Fibroblast of villous mesenchyme (primary cell): ENCODE measurements at places on chromosomes 5 and 9. TPM values are rescaled to one million over a fixed set of nuclear protein-coding genes. Genes with fewer than 3 reads are reported as not detected.
A peak's percentile ranks its signal among the peaks of the same experiment; 100 is the strongest.

PIP5K1B gene
- under 0.01 TPM in 2 replicates for total RNA-seq

DBN1 gene
- total RNA-seq = 201 and 214 TPM in 2 replicates

CD14 gene
- 0.97 and 2.2 TPM in 2 replicates for total RNA-seq

TRIM52 gene
- total RNA-seq = 5.2 and 7.8 TPM in 2 replicates

ANGPTL2 gene
- total RNA-seq = 19.9 and 37.4 TPM in 2 replicates

NIPAL4 gene
- 1.7 and 2.3 TPM in 2 replicates for total RNA-seq

ZNF474 gene
- 0.43 and 0.64 TPM in 2 replicates for total RNA-seq

DNA sequence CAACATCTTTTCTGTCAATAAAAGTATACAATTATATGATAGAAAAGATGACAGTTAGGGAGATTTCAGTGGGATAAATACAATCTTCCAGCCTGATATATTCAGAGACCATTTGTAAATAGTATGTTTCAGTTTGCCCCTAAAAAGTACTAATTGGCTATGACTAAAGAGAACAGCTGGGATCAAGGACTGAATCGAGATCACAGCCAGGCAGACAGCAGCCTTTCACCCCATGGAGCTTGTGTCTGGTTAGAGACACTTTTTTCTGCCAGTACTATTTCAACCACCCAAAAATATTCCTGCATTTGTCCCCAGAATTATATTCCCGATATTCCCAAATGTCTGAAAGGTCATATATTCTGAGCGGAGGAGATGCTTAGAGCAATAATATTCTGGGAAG lies 577.3 kb upstream of the TLE4 start:
- no peak for DNase-seq

- no peak for DNase-seq
Observed at GRCh38 chr5:139795074-139796001, at the start of gene PSD2. Gene PSD2 (plus strand): TSS chr5:139795808. CDS start chr5:139809441, 13,633 bp downstream.

DNA sequence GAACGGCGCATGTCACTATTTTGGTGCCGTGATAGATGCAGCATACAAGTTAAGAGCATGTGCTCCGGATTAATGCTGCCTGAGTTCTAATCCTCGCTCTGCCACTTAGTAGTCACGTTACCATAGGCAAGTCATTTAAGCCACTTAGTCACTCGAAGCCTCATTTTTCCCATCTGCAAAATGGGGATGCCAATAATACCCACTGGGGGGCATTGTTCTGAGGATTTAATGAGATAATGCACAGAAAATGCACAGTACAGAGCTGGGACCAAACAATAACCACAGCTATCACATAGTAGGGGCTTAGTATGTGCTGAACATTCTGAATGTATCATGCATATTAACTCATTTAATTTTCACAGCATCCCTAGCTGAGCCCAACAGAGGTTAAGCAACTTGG lies 9.1 kb downstream of the NIPAL4 start:
- no peak for DNase-seq

GRCh38 chr9:38439916-38440301 lies 15.7 kb upstream of the IGFBPL1 start:
- DNase-seq = no peak

- no peak for DNase-seq
Observed at GRCh38 chr5:27402828-27403227, 364.4 kb upstream of the CDH9 start.

GRCh38 chr9:6575324-6576034 lies 70.0 kb downstream of the GLDC start:
- no peak for DNase-seq

DNA sequence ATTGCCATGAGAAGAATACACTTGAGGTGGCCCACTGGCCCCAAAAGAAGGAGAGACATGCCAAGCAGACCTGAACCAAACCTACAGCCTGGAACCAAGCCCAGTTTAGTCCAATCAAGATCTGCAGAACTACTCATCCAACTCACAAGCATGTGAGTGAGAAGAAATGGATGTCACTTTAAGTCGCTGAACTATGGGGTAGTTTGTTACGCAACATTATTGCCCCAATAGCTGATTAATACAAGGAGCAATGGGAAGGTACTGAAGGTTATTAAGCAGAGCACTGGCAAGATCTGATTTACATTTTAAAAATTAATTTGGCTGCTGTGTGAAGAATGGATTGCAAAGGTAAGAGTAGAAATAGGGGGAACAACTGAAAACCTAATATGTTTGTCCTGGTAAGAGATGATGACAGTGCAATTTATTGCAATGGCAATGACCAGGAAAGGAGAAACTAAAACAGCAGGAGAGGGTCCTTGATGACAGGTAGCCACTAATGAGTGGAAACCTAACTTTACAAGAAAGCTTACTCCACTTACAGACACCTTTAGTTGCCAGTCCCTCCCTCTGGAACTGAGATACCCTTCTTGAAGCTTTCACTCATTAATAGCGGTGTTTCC lies 132.9 kb upstream of the GRIA1 start:
- no peak for DNase-seq

GRCh38 chr5:84791730-84792129 lies 407.1 kb upstream of the EDIL3 start:
- DNase-seq = no peak

- no peak for DNase-seq
Observed at GRCh38 chr5:179869641-179870402, 11.2 kb upstream of the MRNIP start.

DNA sequence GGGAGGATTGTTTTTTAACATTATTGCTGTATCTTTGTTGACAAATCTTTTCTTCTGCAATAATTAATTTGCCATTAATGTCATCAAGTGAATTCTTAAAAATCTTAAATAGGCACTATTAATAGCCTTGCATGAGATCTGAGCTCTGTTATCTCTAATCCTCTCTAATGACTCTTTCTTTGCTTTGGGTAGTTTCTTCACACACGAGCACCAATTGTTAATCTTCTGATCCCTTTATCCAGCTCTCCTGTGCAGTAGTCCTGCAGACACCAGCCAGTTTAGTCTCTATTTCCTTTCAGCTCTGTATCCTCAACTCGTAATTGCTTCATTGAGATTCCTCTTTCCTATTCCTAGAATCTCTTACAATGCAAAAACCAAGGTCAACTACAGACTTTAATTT lies 8.1 kb downstream of the SPINK14 start:
- DNase-seq = no peak

- no peak for DNase-seq
Observed at GRCh38 chr5:170475294-170476000, 28.4 kb upstream of the KCNIP1 start.

GRCh38 chr9:34591248-34591916 lies 1.9 kb upstream of the CNTFR start:
- DNase-seq = peak; percentile 70

DNA sequence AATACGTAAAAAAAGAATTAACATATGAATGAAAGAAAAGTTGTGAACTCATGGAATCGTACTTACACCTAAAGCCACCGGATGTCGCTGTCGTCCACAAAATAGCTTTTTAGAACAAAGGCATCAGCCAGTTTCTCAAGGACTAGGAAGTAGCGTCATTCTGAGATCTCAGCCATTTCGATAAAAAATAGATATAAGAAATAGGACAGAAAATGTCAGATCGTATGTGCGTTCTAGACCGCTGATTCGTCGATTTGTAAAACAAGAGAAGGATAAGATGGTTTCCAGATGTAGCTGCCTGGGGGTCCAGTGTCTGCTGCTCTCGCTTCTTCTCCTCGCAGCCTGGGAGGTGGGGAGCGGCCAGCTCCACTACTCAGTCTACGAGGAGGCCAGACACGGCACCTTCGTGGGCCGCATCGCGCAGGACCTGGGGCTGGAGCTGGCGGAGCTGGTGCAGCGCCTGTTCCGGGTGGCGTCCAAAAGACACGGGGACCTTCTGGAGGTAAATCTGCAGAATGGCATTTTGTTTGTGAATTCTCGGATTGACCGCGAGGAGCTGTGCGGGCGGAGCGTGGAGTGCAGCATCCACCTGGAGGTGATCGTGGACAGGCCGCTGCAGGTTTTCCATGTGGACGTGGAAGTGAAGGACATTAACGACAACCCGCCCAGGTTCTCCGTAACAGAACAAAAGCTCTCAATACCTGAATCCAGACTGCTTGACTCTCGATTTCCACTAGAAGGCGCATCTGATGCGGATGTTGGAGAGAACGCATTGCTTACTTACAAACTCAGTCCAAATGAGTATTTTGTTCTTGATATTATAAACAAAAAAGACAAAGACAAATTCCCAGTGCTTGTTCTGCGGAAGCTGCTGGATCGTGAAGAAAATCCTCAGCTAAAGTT lies at the start of gene PCDHA10:
Gene PCDHA10, plus strand, starts transcription at position 126 of the 903 bp plus-strand sequence. Its CDS starts 152 bp downstream, at position 278.
- DNase-seq = peak; percentile 5

DNA sequence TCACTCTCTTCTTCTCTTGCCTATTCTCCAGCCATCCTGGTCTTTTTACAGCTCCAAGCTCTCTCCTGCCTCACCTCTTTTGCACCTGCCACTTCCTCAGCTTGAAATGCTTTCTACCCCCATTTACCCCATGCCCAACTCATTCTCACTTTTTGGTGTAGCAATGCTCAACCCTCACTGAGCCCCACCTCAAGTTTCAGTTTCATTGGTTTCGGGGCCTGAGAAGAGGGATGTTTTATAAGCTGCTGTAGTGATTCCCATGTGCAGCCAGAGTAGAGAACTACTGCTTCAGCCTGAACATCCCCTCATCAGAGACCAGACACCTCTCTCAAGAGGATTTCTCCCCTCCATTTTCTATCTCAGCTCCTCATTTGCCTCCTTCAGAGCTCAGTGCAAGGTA lies 45.2 kb upstream of the FYB1 start:
- no peak for DNase-seq

- DNase-seq = no peak
Observed at GRCh38 chr5:149826574-149826973, 96.5 kb downstream of the PPARGC1B start.

DNA sequence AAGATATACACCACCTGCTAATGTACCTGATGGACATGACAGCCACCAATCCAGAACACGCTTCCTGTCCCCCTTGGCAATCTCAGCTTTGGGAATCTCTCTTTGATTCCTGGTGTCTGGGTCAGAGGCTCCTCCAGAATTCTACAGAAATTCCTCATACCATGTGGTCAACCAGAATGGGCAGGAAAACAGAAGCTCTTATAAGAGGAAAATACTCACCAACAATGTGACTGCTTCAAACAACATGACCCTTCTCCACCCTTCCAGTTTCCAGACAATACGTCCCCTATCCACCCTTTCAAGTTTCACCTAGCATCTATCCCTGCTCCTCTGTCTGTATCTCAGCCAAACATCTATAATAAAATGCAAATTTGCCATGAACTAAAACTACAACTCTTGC lies 247.2 kb downstream of the DENND1A start:
- no peak for DNase-seq

DNA sequence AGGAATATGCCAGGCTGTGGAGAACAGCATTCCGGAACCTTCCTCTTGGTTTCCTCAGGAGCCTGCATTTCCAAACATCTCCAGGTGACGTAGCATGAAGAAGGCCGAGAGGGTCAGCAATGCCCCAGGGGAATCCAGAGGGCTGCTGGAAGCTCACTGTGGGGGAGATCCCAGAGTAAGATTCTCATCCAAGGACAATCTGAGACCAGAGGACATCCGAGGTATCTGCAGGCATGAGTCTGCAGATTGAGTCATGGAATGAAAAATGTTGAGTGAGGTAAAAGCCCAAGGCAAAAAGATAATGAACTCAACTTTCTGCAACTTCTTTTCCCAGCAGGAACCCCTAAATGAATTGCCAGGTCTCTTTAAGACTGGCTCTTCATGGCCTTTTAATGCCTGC lies 73.5 kb downstream of the KIF4B start:
- peak; percentile 34 for DNase-seq

DNA sequence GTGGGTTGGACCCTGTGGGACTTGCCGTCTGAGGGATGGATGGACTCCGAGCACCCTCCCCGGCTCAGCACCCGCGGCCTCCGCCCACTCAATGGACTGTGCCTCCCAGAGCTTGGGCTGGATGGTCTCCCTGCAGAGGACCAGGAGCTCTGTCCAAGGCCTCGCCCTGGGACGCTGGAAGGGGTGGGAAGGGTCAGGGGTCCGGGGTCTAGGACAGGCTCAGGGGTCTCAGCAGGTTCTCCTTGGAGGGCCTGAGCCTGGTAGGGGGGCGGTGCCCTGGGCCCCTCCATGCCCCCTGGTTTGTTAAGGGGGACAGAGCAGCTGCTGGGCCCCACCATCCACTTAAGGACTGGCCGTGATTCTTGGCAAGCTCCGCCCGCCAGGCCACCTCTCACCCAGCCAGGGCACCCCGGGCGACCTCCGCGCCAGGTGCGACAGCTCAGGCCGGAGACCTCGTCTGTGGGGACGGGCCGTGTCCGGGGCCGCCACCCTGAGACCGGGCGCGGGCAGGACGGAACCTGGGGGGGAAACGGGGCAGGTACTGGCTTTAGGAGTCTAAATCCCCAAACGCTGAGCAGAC lies 29.2 kb downstream of the EXOC3 start:
- peak; percentile 7 for DNase-seq

DNA sequence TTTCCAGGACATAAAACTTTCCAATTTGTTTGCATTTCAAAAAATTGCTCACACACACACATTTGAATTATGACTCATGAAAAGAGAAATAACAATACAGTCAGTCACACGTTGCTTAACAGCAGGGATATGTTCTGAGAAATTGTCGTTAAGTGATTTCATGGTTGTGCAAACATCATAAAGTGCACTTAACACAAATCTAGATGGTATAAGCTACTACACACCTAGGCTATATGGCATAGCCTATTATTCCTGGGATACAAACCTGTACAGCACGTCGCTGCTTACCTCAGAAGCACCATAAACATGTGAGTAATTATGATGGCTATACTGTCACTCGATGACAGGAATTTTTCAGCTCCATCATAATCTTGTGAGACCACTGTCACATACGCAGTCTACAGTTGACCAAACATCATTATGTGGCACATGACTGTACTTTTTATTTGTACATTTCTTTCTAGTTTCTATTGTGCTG lies 378.2 kb downstream of the ACTL7B start:
- peak; percentile 87 for DNase-seq
